ENCODE measurements at places on chromosomes 7 and 10. TPM values are rescaled to one million over a fixed set of nuclear protein-coding genes. Genes with fewer than 3 reads are reported as not detected.

DNA sequence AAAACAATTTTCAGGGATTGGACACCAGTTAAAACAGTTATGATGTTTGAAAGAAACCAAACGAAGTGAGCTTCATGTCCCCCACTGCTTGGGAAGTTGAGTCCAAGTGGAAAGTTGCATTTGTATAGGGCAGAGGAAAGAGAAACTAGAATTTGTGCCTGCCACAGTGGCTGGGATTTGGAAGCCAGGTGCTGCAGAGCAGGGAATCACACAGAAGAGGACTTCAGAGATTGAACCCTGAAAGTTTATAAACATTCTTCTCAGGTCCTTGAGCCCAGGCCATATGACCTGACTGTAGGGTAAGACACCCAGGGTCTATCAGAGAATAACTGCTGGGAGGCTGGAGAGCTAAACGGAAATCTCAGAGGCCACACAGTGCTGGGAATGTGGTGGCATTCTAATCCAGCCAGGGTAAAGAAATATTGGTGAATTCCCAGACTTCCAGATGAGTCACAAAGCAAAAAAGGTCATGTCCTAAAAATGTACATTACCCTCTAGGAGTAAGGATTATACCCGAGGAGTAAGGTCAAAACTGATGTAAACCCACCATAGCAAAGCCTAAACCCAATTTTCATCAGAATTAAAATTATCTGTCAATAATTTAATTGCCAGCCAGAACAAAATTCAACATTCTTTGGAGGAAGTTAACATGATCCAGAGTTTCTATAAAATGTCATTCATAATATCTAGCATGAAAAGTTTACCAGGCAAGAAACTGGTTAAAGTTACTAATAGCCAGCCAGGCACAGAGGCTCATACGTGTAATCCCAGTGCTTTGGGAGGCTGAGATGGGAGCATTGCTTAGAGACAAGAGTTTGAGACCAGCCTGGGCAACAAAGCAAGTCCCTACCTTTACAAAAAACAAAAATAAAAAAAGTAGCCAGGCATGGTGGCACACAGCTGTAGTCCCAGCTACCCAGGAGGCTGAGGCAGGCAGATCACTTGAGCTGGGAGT lies 31.2 kb downstream of the TOMM7 start:
- no peak for DNase-seq

GRCh38 chr10:23099816-23100215 lies 4.4 kb downstream of the MSRB2 start:
- no peak for DNase-seq

Gene SEC23IP
- total RNA-seq: 52.0 TPM

Gene INMT
- total RNA-seq: 0.75 TPM

DNA sequence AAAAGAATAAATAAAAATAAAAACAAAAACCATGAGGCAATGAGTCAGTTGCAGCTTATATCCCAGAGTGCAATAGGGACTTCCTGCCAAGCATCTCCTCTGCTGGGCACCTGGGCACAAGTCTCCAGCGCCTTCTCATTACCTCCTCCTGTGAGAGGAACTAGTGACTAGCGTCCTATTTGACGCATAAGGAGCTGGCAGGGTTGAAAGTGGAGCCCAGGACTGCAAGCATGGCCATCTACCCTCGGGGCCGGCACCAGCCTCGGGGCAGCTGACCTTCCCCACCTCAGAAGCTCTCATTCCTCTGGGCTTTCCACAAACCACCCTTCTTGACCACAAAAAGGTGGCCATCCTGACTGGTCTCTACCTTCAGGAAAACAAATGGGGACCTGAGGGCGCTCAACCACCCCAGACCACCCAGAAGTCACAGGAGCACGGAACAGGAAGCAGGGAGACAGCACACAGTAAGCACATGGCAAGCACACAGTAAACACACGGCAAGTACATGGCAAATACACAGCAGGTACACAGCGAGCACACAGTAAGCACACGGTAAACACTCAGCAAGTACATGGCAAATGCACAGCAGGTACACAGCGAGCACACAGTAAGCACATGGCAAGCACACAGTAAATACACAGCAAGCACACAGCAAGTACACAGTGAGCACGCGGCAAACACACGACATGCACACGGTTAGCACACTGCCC lies 19.1 kb downstream of the CTBP2 start:
- no peak for DNase-seq

Gene GIMAP5
- 271 TPM for total RNA-seq

DNA sequence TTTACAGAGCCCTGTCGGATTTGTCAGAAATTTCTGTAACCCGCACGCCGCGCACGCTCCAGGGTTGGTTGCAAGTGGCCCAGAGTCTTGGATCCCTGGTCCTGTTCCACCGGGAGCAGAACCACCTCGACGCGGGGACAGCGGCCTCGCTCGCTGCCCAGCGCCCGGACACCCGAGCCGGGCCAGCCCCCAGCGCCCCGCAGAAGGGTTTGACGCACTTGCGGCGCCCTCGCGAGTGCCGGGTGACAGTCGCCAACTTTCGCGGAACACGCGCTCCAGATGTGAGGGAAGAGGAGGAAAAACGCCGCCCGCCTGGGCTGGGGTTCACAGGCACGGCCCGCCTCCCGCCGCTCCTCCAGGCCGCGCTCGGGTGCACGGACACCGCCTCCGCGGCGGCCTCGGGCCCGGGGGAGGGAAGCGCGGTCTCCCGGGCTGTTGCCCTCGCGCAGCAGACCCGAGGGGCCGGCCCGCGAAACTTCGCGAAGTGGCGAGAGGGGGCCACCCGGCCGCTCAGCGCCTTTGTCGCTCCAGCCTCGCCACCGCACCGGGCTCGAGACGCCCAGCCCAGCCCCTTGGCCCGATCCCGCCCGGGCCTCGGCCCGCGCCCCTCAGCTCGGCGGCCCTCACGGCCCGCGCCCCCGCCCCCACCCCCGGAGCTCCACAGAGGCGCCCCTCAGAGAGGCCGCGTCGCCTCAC lies 514 bp downstream of the RNF216 start:
- DNase-seq: peak; percentile 13

- no peak for DNase-seq
Measured at GRCh38 chr7:36180121-36180520, 27.1 kb downstream of the EEPD1 start.

- peak; percentile 56 for DNase-seq
Measured at GRCh38 chr7:8176370-8177081, 85.4 kb downstream of the ICA1 start.

DNA sequence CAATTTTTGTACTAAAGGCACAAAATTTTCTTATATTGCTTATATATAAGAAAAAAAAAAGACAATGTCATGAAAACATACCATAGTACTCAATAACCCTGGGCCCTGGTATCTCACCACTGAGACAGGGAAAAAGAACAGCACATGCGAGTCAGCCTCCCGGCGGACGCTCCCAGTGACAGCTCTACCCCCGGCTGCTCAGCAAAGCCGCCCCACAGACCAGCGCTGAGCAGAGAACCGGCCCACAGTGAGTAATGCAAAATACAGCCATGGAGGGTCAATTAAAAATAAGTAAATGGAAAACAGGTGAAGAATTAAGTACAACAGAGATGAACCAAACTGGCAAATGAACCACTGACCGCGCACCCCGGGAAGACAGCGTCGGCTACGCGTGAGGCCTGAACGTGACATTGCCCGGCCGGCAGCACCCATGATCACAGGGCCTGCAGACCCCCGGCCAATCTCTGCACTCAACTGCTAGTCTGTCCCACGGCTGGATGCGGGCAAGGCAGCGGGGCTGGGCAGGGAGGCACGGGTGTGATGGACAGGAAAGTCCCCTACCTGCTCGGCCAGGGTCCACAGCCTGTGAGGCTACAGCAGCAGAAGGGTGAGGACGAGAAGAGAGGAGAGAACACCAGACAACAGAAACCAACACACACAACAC lies 175.9 kb downstream of the ZMYND11 start:
- no peak for DNase-seq

GRCh38 chr7:33511778-33512177 lies 382.4 kb downstream of the BBS9 start:
- no peak for DNase-seq

Gene CRTAC1
- total RNA-seq: not detected

DNA sequence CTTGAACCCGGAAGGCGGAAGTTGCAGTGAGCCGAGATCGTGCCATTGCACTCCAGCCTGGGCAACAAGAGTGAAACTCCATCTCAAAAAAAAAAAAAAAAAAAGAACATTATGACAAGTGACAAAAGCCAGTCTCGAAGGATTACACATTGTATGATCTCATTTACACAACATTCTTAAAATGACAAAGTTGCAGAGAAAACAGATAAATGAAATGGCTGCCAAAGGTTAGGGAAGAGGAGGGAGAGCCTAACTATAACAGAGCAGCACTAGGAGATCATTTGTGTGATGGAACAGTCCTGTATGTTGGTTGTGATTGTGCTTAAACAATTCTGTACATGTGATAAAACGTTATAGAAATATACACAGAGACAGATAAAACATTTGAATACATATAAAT lies 16.2 kb upstream of the CPVL start:
- no peak for DNase-seq

DNA sequence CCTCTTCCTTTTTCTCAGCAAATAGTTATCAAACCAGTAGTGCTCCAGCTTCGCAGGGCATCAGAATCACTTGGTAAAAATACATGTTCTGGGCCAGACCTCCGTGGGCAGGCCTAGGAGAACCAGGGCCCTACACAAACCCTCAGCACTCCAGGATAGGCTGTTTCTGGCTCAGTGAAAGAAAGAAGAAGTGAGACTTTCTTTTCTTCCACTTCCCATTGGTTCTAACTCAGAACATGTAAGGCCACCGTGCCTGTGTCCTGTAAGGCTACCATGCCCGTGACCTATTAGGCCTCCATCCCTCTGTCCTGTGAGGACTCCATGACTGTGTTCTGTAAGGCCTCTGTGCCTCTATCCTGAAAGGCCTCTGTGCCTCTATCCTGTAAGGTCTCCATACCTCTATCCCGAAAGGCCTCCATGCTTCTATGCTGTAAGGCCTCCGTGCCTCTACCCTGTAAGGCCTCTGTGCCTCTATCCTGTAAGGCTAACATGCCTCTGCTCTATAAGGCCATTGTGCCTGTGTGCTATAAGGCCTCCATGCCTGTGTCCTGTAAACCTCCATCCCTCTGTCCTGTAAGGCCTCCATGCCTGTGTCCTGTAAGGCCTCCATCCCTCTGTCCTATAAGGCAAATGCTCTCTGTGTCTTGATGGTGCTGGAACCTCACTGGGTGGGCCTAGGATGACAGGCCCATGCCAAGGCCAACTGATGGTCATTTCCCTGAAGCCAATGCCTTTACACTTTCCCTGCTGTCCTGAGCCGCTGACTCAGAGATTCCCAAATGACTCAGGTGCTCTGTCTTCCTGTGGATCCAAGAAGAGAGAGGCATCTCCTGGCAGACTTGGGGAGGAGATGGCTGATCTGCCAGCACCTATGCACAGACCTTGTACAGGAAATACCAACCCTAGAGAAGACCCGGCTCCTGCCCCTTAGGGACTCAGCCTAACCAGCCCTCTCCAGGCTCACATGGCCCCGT lies 96.6 kb upstream of the CACUL1 start:
- no peak for DNase-seq

DNA sequence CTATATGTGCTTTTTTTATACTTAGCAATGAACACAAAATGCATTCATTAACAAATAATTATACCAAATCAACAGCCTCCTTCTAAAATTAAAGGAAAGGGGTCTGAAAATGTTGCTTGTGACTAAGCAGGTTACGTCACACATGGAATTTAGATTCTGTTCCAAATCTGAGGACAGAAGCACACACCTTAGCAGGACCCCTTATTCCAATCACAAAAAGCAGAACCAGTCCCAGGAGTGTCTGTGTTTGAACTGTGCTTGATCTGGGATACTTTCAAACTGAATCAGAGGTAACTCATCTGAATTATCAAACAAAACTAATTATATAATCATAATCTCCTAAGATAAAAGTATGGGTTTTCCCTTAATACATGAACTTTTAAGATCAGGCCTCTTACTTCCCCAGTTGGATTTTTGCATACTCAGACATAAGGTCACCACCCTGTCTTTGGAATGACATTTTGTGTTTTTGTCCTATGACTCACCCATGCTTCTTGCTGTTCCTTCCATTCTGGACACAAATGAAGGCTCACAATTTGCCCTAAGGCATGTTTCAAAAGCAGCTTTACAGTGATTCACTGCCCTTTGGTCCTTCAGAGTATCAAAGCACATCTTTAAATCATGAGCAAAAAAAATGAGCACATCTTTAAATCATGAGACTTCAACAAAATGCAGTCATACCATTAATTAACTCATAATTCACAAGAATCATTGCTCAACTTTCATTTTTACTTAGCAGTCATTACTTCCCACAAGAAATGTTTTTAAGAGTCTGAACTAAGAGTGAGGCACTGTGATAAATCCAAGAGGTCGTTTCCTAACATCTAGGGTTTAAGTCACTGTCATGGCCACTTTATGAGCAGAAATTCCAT lies 35.5 kb downstream of the SEMA3C start:
- no peak for DNase-seq

Gene CUZD1
- 4.9 TPM for total RNA-seq

Gene LBX1
- not detected for total RNA-seq

Gene PTN
- total RNA-seq: 0.16 TPM

Gene TMEM225B
- total RNA-seq: 0.85 TPM

GRCh38 chr7:52831321-52831720 lies 204.1 kb upstream of the POM121L12 start:
- no peak for DNase-seq

GRCh38 chr7:17722798-17723197 lies 217.5 kb downstream of the SNX13 start:
- DNase-seq: no peak

DNA sequence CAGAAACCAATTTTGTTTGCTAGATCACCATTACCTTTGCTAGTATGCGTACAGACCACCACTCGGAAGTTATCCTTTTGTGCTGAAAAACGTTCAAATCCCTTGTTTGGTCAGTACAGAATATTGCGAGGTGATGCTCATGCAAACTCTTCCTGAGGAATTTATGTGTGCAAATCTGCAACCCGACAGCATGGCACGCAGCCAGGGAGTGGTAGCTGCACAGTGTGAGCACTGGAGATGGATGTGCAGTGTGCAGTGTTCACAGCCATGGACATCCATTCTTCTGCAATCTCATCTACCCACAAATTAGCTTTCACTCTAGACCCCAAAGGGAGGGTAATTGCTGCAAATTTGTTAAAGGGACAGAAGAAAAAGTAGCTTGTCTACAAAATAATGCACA lies 72.2 kb downstream of the CACUL1 start:
- DNase-seq: no peak

Gene SAMD9
- total RNA-seq: 42.2 TPM

DNA sequence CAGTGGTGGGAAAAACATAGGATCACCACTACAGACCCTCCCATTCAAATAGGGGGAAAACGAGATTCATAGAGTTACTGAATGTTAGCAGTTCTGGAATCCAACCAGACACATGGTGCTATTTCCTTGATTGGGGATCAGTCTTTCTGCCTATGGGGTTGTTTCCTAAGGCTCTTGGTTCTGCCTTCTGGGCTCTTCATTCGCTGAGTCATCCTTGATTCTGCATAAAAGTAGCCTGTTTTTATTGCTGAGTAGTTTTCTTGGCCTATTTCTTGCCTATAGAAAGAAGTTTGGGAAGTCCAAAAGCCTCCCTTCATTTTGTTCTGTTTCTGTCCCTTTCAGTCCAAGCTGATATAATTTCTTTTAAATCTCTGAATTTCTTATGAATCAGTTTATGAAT lies 99.3 kb upstream of the OIT3 start:
- no peak for DNase-seq

- no peak for DNase-seq
Measured at GRCh38 chr7:128247640-128248194, 6.6 kb downstream of the LEP start.

- DNase-seq: no peak
Measured at GRCh38 chr7:45720989-45721388, 146.8 kb downstream of the ADCY1 start.
